ENCODE measurements at places on chromosomes 12 and 14.

DNA sequence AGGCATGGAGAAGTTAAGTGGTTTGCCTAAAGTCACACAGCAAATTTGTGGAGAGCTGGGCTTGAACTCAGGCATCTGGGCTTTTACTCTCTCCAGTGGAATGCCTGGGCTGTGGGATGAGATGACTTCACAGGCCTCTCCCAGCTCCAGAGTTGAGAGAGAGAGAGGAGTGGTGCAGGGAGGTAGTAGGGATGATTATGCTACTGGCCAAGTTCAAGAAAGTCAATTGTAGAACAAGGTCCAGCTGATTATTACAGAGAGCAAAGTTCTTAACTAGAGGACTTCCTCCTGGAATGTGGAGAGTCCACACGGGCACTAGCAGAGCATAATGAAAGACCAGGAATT lies 769 bp upstream of the EMP1 start:
- DNase-seq = no peak

DNA sequence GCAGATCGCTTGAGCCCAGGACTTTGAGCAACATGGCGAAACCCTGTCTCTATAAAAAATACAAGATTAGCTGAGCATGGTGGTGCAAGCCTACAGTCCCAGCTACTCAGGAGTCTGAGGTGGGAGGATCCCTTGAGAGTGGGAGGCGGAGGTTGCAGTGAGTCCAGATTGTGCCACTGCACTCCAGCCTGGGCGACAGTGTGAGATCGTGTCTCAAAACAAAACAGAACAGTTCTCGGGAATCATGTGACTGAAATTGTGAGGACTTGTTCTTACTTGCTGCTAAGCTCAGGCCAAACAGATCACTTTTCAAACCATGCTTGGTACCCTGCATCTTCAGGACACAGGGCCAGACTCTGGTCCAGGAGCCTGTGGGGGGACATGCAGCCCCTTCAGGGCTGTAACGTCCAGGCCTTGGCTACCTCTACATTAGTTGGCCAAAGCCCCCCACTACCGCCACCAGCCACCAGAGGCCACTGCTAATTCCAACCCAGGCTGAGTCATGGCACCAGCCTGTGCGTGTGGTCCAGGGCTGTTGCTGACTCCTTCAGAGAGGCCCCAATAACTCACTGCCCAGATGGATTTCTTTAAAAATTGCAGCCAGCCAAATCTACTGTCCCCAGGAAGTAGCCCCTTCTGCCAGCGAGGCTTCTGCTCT lies 33.4 kb upstream of the SYNDIG1L start:
- no peak for DNase-seq

GRCh38 chr14:78254911-78255461 lies 84.8 kb downstream of the NRXN3 start:
- no peak for DNase-seq

- DNase-seq = no peak
These were observed 21.9 kb downstream of the CEP170B start for GRCh38 chr14:104886690-104887622.

DNA sequence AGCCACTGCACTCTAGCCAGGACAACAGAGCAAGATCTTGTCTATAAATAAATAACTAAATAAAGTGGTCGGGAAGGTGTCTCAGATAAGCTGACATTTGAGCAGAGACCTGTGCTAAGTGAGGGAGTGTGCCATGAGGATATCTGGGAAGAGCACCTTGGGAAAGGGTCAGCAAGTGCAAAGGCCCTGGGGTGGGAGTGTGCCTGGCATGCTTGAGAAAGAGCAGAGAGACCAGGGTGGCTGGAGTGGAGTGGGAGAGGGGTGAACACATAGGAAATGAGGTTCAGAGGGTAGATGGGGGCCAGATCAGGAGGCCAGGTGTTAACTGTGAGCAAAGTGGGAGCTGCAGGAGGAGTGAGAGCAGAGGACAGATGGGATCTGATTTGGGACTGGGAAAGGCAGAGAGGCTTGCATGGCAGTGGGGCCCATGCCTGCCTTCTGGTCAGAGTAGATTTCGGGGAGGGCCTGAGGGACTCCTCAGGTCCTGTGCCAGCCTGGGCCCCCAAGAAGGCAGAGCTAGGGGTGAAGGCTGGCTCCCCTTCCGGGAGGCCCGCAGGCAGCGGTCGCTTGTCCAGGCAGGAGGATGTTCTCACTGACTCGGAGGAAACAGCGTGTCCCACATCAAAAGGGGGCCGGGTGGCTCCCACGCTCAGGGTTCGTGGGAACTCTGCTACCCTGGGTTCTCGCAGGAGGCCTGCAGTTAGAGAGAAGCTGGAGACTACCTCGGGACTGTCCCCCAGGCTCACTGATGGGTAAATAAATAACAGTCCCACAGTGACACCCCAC lies 32.6 kb downstream of the DTX1 start:
- peak; percentile 64 for DNase-seq
